ENCODE measurements at places on chromosomes 5 and 9.

DNA sequence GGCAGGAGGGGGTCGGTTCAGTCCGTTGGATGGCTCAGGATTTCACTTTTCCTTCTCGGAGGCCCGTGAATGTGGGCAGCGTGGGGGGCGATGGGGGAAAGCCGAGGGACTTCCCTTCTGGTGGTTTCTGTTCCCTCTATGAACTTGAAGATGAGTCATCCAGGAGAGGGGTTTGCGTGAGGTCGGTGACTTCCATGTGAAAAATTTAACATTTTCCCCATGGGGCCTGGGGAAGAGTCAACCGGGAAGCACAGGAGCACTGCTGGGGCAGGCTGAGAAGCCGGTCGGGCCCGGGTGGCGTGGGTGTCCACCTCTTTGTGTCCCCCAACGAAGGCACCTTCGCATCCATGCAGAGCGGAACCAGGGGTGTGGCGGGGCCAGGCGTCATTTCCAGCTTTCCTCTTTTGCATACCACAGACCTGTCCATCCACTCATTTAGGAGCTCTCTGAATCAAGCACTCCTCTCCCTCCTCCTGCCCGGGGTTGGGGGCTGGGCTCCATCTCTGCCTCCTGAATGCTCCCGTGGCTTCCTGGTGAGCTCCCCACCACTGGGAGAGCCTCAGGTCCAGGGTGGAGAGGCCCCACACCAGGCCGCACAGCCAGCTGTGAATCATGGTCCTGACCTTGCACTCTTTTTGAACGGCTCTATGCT is 68.4 kb downstream of the ANKRD33B start:
- DNase-seq = peak; percentile 80

- DNase-seq = peak; percentile 38
Observed at GRCh38 chr5:177447611-177448243, 1.1 kb downstream of the PRR7 start.

DNA sequence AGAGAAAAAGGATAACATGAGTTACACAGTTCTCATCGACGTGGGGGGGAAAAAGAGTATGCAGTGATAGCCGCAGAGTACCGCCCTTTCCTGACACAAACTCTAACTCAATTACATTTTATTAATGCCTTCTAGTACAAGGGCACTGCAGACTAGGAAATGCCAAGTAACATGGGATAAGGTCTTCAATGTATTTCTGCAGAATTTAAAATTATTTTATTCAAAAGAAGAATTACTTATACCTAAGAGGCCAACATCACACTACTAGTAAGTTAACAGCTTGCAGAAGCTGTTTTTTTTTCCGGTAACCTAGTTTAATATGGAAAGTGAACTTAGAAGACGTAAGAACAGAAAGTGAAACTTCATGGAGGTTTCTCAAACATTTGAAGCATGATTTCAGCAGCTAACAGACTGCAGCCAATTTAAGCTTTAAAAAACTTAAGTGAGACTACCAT is 3.9 kb downstream of the SETX start:
- peak; percentile 60 for DNase-seq

GRCh38 chr5:69001627-69002026 is 92.2 kb upstream of the SLC30A5 start:
- no peak for DNase-seq

DNA sequence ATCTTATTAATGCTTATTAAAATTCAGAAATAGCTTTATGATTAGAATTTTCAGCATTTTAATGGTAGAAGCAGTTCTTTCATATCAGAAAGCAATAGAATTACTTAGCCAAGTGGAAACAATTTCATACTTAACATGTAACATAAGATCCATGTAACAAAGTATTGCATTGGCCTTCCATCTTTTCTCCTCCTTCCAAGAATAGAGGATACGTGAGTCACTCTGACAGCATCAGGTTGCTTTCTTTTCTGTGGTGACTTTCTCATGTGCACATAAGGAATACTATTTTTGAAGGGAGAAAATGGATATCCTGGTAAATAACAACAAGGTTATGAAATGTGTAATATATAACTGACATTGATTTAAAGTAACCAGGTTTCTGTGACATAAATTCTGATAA is 272.2 kb downstream of the ANXA1 start:
- DNase-seq = no peak

DNA sequence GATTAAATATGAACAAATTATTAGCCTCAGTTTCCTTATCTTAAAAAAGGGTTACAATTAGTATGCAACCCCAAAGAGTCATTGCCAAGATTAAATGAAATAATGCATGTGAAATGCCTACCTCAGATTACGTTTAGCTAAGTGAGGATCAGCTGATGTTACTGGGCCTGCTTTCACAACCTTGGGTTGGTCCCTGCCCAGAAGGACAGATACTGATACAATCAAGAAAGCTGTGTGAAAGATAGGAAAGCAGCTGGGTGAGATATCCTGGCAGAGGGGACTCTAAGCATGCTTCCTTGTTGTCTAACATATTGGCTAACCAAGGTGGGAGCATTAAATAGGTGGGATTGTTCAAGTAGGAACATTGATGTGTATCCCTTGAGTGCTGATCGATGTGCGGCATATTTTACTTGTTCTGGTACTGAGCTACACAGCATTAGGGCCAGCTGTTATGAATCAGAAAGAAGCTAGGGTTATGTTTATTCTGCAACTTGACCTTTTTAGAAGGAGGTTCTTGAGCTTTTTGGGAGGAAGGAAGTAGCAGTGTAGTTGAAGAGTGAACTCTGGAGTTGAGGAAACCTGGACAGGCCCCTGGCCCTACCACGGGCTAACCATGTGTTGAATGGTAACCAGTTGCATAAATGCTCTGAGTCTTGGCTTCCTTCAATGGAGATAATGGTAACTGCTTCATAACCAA is 28.9 kb downstream of the SNX24 start:
- no peak for DNase-seq

GRCh38 chr9:31321256-31321655 is 1063.2 kb upstream of the ACO1 start:
- DNase-seq = no peak

GRCh38 chr5:123585871-123586270 is 73.9 kb downstream of the CSNK1G3 start:
- no peak for DNase-seq

- DNase-seq = peak; percentile 30
Observed at GRCh38 chr5:1763548-1763911, 36.1 kb downstream of the MRPL36 start.

- DNase-seq = no peak
Observed at GRCh38 chr9:88090151-88090581, 48.1 kb downstream of the SPATA31C2 start.

GRCh38 chr5:143418140-143418866 is 14.8 kb upstream of the NR3C1 start:
- no peak for DNase-seq

DNA sequence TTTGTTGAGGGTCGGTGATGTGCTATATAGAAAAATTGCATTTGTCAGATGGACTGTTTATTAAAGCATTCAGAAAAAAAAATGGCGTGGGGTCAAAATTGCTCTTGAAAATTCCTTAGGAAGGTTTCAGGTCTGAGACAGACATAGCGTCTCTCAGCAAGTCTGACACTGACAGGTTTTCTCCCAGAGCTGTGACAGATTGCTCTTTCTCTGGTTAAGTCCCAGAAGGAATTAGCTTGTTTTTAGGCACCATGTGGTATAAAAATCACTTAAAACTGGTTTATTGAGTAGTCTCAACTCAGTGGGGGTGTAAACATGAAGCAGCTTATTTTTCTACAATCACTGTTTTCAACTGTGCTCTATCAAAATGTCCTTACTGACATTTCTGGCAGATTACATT is 1379.8 kb downstream of the MAT2B start:
- no peak for DNase-seq

- DNase-seq = no peak
Observed at GRCh38 chr5:74647096-74647495, 6.6 kb upstream of the ENC1 start.

DNA sequence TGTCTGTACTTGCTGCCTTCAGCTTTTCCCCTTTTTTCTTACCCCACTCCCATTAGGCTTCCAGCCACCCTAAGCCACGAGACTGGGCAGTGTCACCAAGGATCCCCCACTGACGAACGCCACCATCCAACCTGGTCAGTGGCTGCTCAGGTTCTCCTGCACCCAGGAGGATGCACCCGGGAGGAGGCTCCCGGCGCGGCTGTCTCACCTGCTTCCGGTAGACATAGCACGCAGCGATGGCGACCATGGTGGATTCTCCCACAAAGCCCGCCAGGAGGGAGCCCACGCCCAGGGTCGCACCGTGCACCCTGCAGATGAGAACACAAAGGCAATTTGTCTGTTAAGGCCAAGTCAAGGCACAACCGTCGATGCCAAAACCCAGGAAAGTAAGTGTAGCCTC is 48.1 kb downstream of the OTULIN start:
- DNase-seq = no peak

GRCh38 chr5:2302169-2302568 is 419.4 kb upstream of the IRX4 start:
- no peak for DNase-seq

DNA sequence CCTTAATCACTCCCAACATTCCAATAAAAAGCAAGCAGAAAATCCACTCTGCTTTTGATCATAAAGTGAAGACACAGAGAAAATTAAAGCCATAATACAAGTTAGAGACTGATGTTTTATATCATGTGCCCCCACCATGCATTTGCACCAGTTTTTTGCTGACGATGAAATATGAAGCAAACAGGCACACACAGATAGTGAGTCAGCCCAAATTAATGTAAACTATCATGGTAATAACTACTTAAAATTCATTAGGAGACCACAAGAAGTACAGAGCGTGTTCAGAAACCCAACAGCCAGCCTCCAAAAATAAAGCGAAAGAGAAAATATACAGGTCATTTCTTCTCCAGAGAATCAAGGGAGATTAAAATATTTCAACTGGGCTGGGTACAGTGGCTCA is 46.4 kb upstream of the KDM4C start:
- no peak for DNase-seq

GRCh38 chr9:130041648-130042405 is 1.2 kb downstream of the FNBP1 start:
- no peak for DNase-seq

DNA sequence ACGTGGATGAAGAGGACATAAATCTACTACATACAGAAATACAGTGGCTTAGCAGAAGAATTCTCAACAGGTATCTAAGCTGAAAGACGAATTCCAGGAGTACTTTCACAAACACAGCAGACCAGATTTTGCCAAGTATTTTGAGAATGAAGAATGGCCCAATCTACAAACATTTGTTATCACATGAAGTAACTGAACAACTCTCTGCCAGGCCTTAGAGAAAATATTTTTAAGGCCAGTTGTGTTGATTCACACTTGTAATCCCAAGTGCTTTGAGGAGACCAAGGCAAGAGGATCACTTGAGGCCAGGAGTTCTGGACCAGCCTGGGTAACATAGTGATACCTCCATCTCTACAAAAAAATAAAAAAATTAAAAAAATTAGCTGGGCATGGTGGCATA is 14.3 kb downstream of the AGTPBP1 start:
- DNase-seq = no peak

DNA sequence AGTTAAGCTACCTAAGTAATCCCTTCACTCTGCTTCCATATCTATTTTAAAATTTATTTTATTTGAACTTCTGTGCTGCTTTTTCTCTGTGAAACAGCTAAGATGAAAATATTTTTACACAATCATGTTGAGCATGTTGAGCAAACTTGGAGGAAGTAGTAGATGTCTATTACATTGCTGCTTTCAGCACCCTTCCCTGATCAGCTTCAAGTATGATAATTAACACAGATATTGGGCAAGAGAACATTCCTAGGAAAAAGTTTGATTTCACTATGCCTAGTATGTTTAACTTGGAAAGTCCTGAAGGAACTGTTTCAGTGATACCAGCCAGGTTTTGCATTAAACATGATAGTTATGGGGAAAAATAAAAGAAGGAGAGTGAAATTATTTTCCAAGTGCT is 283.6 kb downstream of the ELAVL2 start:
- no peak for DNase-seq

All from activated CD4-positive, alpha-beta T cell treated with anti-CD3 and anti-CD28 coated beads, Interleukin-2, Interleukin-6, amounts not matched to agents 100 ng/mL and 50 ng/mL, durations not matched to agents 16 hours and 8 hours (primary cell).